ENCODE measurements at places on chromosomes 1 and 21.

GRCh38 chr1:39086865-39087409 lies 60.8 kb downstream of the NDUFS5 start:
- DNase-seq: peak; percentile 78

- peak; percentile 57 for DNase-seq
Measured at GRCh38 chr1:15966081-15966955, 9.6 kb downstream of the ZBTB17 start.

- no peak for DNase-seq
Measured at GRCh38 chr1:67031859-67032247, 22.1 kb downstream of the SLC35D1 start.

GRCh38 chr1:99546432-99547416 lies 99.2 kb upstream of the PALMD start:
- no peak for DNase-seq

DNA sequence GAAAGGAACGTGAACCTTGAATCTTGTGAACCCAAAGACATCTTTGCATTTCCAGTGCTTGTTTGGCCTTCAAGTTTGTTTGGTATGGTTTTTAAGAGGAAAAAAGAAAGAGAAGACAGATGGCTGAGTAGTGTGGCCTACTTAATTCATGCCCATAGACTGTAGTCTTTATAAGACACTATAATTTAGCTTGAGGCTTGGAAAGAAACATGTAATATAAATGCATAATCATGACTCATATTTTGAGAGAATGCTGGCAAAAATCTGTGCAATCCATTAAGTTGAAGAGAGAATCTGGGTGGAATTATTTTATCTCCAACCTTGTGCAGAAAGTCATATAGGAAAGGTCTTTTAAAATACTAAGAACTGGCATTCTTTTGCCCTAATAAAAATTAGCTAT lies 179.3 kb downstream of the SIPA1L2 start:
- no peak for DNase-seq
